ENCODE measurements at places on chromosomes 13 and 19.
A peak's percentile ranks its signal among the peaks of the same experiment; 100 is the strongest.

DNA sequence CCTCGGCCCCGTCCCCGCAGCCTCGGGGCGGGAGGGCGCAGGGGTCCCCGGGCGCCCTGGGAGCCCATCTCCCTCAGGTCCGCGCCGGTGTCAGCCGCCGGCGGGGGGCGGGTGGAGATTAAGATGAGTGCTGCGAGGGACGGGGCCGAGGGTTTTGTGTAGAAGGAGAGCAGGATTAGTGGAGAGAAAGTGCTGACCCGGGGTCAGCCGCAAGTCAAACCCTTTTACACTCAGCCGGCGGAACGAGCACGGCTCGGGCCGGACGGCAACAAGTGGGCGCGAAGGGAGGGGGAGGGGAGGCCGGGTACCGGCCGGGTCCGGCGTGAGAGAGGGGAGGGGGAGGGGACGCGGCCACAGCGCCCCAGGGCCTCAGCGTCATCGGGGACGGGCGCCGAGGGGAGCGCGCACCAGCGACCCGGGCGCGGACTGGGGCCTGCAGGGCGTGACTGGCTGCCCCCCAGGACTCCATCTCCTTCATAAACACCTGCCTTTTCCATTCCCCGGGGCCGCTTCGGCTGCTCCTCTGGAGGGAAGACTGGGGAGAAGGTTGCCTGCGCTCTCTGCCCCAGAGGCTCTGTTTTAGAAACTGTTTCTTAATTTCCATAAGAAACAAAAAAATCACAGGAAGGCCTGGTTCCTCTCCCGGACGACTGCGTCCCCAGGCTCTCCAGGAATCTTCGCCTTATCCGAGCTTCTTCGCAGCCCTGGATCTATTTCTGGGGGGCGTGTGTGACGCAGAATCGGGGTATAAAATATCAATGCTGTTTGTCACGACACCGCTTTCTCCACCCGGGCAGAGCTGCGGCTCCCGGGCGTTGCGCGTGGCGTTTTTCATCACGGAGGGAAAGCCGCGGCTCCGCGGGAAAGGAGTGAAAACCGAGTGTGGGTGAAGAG, 6.5 kb downstream of the SOX1 start:
- no peak for DNase-seq

GRCh38 chr13:76937281-76937820, 11.0 kb upstream of the ACOD1 start:
- no peak for DNase-seq

DNA sequence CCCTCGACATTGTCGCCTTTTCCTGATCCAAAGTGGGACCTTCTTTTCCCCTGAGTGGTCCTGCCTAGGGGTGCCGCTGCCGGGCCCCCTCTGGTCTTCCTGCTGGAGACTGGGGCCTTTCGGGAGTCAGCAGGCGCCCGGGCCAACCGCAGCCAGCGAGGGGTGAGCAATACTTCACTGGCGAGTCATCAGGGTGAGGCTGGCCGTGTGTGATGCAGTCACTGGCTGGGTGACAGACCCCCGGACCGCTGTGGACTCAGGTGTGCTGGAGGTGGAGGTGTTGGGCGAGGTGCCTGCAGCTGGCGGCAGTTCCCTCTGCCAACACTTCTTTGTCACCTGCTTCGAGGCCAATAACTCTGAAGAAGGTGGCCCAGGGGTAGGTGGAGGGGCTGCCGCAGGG, 1.5 kb upstream of the CGB5 start:
- DNase-seq: no peak

GRCh38 chr19:16191216-16191908, 6.2 kb downstream of the FAM32A start:
- no peak for DNase-seq

DNA sequence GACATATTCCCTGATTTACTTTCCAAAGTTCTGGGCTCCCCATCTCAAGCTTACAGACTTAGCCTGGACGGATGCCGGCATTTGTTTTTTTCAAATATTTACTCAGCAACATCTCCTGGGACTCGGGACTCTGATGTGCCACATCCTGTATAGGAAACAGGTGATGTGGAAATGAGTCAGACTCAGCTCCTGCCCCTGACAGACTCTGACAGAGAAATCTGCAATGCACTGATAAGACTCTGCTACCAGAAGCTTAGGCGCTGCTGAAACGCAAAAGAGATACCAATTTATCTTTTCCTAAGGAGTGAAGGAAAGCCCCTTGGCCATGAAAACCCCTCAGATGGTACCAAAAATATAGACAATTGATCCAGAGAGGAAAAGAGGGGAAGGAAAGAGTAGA, 16.2 kb downstream of the LAIR2 start:
- peak; percentile 57 for DNase-seq

- DNase-seq: no peak
These were observed 19.6 kb downstream of the TFDP1 start for GRCh38 chr13:113604186-113604585.

GRCh38 chr19:18731562-18732008, 48.1 kb downstream of the CRTC1 start:
- peak; percentile 10 for DNase-seq

DNA sequence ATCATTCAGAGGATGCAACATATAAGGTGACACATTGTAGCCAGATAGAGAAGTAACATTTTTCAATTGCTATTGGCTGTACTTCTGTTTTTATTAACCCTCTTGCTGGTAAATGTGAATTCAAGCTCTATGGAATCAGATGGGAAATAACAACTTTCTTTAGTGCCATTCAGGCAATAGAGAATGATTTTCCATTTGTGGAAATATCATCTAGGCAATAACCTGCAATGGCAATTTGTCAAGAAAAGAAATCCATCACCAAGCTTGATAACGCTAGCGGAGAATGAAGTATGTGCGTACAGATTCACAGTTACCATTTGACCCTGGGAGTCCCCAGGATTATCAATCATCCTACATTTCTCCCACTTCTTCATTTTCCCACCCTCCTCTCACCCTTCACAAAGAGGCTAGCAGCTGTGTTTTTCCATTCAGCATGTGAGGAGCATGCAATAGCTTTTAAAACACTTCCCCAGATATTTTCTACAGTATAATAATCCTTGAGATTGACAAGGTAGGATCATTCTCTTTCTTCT, 569.7 kb upstream of the KLF12 start:
- no peak for DNase-seq

DNA sequence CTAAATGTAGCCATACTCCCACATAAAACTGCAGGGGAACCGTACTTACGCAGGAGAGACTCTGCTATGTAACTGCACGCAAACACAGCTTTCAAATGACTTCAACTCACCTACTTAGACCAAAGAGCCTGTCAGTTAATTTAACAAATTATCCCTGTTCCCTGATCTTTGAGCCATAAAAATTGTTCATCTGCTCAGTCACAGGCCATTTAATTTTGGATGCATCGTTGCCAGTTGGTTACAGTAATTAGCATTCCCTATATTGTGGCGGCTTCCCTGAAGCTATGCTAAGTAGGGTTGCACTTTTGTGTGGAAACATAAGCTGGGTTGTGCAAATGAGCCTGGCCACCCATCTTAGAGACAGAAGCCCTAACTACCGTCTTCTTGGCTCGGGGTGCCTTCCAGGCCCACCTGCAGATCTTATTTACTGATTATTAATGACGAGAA, 21.2 kb upstream of the OBI1 start:
- no peak for DNase-seq

DNA sequence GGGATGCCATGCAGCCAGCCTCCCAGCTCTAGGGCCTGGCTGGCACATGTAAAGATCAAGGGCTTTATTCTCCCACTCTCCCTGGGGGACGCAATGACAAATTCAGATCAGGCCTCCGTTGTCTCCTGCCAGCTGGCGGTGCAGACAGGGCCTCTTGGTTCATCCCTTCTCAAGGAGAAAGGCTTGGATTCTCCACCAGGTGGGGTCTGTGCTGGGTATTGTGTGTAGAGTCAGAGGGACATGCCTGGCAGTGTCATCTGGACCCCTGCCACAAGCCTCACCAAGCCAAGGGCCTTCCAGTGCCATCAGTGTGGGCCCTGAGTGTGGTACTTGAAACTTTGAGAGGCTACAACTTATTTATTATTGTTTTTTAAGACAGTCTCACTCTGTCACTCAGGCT, 8.4 kb upstream of the PTPRS start:
- DNase-seq: no peak

DNA sequence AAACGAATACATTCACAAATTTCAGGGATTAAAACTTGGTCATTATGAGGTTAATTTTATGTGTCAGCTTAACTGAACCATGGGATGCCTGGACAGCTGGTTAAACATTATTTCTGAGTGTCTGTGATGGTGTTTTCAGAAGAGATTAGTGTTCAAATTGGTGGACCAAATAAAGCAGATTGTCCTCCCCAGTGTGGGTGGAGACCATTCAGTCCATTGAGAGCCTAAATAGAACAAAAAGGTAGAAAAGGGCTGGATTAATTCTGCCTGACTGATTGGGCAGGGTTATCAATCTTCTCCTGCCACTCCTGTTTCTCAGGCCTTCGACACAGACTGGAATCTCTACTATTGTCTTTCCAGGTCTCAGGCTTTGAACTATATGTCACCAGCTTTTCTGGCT, 203.8 kb upstream of the SLITRK6 start:
- DNase-seq: no peak

- no peak for DNase-seq
These were observed 63.3 kb downstream of the POU4F1 start for GRCh38 chr13:78540058-78540457.

DNA sequence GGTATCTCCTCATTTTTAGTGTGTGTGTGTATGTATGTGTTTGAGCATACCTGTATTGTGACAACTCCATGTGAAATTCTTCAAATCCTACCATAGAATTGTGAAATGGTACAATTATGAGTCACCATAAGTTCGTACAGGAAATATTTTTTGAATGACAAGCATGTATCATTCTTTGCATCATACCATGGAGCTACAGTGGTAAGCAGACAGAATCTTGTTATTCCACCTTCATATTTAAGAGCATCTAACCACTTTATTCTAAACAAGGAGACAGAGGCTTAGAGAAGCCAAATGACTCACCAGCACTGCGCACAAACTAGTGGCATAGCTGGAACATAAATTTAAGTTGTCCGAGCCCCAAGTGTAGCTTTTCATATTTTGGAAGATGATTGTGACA, 4.5 kb upstream of the EPSTI1 start:
- no peak for DNase-seq

GRCh38 chr19:38759590-38760003, 13.7 kb downstream of the LGALS7 start:
- no peak for DNase-seq

- no peak for DNase-seq
These were observed 17.7 kb downstream of the GRIK5 start for GRCh38 chr19:42052241-42052863.

DNA sequence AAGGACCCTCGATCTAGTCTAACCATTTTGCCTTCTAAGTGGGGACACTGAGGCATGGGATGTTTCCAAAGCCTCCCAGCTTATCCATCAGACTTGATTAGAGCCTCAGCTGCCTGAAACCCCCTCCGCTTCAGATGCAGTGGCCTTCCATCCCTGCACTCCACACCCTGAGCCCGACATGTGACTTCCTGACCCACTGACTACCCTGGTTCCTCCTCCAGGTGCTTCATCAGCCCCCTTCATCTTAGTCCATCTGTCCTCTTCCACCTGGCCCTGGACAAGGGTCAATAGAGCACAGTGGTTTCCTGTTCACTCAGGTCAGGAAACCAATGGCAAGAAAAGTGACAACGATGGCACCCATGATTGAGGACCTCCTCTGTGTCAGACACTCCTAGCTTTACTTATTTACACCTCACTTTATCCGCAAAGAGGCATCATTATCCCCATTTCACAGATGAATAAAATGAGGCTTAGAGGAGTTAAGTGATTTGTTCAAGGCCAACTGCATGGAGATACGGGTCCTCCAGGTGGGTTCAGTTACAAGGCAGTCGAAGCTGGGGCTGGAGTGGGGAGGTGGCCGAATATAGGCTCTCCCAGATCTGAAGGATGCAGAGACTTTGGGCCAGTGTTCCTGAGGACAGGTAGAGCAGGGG, 81.6 kb upstream of the TM9SF2 start:
- no peak for DNase-seq

DNA sequence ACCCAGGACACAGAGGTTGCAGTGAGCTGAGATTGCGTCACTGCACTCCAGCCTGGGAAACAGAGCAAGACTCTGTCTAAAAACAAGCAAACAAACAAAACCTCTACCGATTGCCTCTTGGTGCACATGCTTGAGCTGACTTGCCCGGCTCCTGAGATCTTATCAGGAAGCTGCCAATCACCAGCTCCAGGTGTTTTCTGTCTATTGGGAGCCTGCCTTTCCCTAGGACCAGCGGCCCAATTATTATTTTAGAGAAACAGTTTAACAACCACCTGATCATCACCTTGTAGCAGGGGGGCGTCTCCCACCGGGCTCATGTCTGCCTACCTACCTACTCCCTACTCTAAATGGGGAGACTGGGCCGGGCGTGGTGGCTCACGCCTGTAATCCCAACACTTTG, 10.8 kb downstream of the CLEC4M start:
- DNase-seq: no peak

- DNase-seq: no peak
These were observed 18.4 kb downstream of the MAG start for GRCh38 chr19:35310331-35310730.

DNA sequence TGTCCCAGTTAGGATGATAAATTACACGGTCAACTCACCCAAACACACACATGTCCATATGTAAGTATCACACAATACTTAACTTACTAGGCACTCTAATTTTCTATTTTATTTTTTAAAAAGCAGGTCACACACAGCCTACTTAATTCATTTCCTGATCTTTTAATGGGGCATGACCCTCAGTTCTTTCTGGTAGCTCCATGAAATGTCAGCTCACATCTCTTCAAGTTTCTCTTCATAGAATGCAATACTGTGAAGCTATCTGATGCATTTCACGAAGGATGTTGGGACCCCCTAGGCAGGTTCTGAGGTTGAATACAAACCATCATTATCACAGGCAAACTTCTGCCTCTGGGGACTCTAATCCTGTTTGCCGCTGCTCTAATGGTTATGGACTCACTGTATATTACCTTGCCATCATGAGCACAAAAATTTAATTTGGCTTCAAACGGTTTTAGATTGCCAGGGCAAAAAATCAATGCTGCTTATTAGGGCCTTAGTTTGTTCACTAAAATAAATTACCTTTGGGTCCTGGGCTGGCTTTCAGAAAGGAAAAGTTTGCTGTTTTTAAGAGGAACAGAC, 16.1 kb upstream of the DHRS12 start:
- DNase-seq: no peak

DNA sequence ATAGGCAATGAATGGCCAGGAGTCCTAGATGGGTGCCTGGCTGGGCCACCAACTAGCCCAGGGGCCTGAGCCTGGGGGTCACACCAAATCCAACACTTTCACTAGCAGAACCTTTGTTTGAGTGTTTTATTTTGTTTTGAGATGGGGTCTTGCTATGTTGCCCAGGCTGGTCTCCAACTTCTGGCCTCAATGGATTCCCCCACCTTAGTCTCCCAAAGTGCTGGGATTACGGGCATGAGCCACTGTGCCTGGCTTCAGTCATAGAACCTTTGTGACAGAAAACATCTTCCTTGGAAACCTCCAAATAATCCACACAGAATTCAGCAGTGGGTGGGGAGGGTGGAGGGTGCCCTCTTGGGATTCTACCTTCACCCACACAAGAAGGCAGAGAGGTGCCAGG, 6.1 kb downstream of the PRKACA start:
- no peak for DNase-seq

Data from stimulated activated CD4-positive, alpha-beta T cell treated with anti-CD3 and anti-CD28 coated beads, Interleukin-15, amount 100 ng/mL, for 24 hours (primary cell).